NCI-H1048 (cell line): ENCODE measurements at places on chromosomes 6 and 20.

GRCh38 chr20:48017509-48017908 lies 232.2 kb upstream of the SULF2 start:
- no peak for DNase-seq

- no peak for DNase-seq
Observed at GRCh38 chr6:3369985-3370360, 86.9 kb downstream of the SLC22A23 start.

- DNase-seq, result no peak
Observed at GRCh38 chr6:128350416-128351254, 169.8 kb downstream of the PTPRK start.

DNA sequence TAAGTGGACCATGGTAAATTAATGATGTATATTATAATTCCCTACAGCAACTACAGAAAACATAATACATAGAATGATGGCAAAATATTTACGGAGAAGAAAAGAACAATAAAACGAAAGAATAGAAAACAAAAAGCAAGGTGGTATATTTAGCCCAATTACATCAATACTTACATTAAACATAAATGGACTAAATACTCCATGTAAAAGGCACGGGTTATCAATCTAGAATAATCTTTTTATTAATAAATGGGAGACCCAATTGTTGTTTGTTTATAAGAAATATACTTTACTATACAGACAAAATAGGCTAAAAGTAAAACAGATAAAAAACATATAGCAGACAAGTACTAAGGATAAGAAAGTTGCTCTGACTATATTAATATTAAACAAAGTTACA lies 137.2 kb downstream of the TASP1 start:
- no peak for DNase-seq

GRCh38 chr20:8153281-8153908 lies 21.3 kb downstream of the PLCB1 start:
- no peak for DNase-seq

GRCh38 chr6:43803055-43803782 lies 33.2 kb downstream of the VEGFA start:
- no peak for DNase-seq

- DNase-seq, result no peak
Observed at GRCh38 chr20:50604451-50604850, 86.9 kb downstream of the RIPOR3 start.

GRCh38 chr20:34773726-34774125 lies 51.7 kb downstream of the NCOA6 start:
- no peak for DNase-seq

- DNase-seq, result no peak
Observed at GRCh38 chr6:144460327-144461095, 175.4 kb downstream of the UTRN start.

GRCh38 chr6:83258517-83258916 lies 65.4 kb downstream of the RWDD2A start:
- no peak for DNase-seq

DNA sequence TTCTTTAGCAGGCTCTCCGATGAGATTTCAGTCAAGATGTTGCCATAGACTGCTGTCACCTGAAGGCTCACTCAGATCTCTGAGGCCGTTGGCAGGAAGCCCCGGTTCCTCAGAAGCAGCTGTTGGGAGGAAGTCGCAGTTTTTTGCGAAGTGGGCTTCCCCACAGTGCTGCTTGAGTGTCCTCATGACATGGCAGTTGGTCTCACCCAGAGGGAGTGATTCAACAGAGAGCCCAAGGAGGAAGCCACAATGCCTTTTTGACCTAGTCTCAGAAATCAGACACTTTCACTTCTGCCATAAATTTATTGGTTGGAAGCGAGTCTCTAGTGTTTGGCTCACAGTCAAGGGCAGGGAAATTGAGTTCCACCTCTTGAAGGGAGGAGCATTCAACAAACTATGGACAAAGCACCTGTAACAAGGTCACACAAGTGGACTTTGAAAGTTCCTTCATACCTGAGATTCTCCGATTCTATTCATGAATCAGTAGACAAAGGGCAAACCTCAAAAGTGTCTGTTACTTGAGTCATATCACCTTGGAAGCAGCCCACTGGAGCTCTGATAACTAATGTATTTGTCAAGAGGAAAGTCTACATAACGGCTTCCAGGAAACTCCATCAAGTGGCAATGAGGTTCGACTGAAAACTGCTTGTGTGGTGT lies 208.3 kb downstream of the TASP1 start:
- no peak for DNase-seq

DNA sequence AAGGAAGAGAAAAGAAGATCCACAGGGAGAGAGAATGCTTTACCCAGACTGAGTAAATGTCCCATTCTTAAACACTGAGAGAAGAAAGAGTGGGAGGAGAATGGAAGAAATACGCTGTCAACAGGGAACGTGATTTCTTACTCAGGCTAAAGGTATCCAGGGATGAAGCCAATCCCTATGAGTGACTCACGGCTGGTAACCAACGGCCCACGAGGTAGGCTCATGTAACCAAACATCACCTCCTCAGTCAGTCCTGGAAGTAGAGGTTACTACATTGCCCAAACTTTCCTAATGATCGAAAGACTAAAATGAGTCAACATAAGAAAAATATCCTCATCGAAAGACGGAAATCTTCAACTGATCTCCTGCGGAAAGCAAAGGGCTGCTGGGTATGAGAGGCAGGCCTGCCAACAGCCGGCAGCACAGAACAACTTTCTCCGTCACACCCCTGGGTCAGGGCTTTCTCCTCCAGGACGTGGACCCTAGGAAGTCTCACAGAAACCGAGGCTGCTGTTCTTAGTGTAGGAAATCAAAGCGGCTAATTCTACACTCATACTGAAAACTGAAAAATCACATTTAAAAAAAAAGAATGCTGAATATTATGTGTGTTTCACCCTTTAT lies 292.6 kb downstream of the GMDS start:
- DNase-seq, result no peak

DNA sequence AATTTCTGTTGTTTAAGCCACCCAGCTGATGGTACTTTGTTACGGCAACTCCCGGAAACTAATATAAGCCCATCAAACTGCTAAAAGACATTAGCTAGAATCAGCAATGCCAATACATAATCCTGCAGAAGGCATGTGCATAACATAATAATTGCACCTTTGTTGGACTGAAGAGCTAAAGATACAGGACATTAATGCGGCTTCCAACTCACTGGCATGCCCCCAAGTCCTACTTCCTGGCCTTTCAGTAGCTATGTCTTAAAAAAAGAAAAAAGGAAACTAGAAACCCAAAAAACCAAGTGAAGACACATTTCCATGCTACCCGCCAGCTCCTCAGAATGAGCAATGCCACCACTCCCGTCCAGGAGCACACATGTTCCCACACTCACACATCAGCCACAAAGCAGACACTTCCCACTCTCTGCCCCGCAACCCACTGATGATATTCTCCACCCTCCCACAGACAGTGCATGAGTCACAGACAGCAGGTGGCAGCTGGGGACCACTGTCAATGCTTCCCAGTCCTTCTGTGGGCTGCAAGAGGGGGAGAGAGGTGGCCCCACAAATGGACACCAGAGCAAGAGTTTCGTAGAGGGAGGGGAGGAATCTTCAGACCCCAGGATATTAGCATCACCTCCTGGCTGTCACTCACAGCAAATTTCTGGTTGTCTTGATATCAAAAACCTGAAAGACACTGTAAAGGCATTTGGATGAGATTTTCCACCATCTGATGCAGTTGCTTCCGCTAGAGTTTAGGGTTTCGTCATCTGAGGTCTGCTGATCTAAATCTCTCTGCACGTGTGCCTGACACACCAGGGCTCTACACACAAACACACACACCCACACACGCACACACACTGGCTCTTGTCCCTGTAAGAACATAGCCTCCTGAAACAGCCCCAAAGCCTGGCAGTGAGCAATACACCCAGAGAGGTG lies 32.8 kb downstream of the GFOD1 start:
- DNase-seq, result no peak

- DNase-seq, result no peak
Observed at GRCh38 chr20:5058873-5059272, 57.6 kb upstream of the SLC23A2 start.

- no peak for DNase-seq
Observed at GRCh38 chr6:103538381-103538780, 1321.3 kb downstream of the HACE1 start.

DNA sequence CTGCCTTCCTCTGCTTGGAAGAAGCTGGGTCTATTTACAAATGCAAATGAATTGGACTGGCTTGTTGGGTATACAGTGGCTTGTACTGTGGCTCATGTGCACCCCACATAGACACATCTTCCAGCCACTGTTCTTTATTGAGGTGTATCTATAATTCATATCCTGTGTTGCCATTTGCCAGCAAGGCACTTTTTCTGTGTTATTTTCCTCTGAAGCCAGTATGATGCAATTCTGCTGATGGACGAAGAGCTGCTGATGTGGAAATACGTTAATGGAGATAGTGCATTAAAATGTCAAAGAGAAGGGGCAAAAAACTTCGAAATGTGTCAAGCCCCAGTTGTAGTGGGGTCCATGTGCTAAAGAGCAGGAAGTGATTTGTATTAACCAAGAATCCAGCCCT lies 167.5 kb downstream of the TMEM242 start:
- DNase-seq, result no peak

GRCh38 chr6:71168233-71168765 lies 120.3 kb upstream of the OGFRL1 start:
- DNase-seq, result no peak

- DNase-seq, result no peak
Observed at GRCh38 chr20:15760001-15760621, 813.1 kb downstream of the KIF16B start.

- DNase-seq, result no peak
Observed at GRCh38 chr6:75791881-75792280, 42.8 kb downstream of the MYO6 start.

DNA sequence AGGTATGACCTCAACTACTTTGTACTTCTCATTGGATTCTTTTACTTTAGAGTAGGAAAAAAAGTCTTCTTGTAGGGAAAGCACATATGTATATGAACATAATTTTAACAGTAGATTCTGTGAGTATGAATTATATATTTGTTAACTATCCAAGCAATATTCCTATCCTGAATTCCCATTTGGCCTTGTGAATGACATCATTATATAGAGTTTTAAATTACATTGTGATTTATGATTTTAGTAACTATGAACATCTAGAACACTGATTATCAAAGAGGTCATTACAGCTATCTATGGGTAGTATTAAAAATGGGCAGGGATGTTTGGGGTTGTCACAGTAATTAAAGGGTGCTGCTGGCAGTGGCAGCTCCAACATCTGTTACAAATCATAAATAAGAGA lies 163.9 kb upstream of the TFAP2D start:
- DNase-seq, result no peak

DNA sequence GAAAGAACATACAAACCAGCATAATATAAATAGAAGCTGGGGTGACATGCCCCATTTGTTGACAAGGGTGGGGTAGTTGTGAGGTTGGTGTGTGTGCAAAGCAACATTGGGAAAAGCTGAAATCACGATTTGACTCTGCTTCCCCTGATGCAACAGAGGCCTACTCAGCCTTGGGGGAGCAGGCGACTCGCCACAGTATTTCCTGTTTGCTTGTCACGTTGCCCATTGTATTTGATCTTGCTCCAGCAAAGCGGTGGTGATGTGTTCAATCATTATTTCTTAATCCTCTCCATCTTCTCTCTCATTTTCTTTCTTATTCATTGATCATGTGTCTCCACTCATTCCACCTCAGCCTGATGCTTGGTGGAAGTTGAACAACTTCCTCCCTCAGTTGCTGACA lies 165.8 kb upstream of the CITED2 start:
- DNase-seq, result no peak

- no peak for DNase-seq
Observed at GRCh38 chr6:10223841-10224240, 191.0 kb downstream of the TFAP2A start.

- DNase-seq, result no peak
Observed at GRCh38 chr6:50832912-50833311, 14.2 kb downstream of the TFAP2B start.

GRCh38 chr6:81818901-81819361 lies 66.5 kb upstream of the TENT5A start:
- no peak for DNase-seq

DNA sequence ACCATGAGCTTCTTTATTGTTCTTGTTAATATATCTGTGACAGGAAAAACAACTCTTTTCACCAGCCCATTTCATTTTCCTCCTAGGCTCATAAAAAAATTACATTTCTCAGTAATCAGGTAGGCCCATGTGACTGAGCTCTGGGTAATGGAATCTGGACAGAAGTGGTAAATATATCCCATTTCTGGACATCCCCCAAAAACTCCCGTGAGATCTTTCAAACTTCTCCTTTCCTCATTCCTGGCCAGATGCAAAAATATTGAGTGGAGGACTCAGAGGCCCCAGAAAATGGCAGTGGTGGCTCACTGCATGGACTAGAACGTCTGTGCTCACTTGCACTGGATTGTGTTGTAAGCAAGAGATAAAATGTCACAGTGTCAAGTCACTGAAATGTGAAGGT lies 3.8 kb upstream of the CHD6 start:
- DNase-seq, result no peak

DNA sequence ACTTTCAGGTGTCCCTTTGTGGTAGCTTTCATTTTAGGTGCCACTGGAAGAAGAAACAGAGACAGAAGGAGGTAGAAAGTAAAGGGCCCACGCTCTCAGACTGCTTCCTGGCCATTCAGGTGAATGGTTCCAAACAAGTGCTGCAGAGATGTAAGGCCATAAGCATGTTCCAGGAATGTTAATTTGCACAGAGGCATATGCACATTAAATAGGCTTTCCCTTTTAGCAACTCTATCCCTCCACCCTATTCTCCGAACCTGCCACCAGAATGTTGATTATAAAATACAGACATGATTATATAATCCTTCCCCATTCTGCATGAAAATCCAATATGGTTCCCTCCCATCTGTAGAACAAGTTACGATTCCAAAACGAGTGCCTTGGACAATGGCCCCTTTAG lies 297.2 kb downstream of the C6orf118 start:
- no peak for DNase-seq

- DNase-seq, result peak; percentile 8
Observed at GRCh38 chr20:38790200-38791053, 15.1 kb upstream of the PPP1R16B start.

DNA sequence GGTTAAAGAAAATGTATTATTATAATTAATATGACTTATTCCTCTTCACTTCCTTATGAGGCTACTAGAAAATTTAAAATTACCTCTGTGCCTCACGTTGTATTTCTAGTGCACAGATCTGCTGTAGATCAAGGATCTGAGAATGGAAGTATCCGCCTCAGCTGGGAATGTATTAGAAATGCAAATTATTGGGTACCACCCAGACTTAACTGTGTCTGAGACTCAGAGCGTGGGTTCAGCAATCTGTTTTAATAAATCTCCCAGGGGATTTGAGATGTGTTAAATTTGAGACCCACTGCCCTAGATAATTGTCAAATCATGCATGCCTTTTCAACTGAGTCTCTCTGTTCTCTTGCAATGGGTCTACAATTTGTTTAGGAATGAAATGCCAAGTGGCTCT lies 658.0 kb upstream of the NOX3 start:
- DNase-seq, result no peak

DNA sequence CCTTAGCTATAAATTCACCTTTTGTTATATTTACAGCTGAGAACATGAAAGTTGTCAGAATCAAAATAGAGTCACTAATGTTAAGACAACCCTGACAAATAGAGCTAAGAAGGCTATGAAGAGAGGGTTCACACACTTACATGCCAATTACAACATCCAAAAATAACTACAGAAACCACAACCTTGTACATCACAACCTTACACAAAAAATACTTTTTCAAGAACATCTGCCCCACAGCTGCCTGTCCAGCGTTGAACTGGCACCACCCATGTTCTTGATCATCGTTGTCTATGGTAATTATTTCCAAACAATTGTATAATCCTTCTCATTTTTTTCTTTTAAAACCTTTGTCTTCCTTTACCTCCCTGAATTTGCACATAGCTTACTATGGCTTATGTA lies 231.2 kb upstream of the FKBP1C start:
- DNase-seq, result no peak
